ENCODE measurements at places on chromosomes 2 and 18. TPM values are rescaled to one million over a fixed set of nuclear protein-coding genes. Genes with fewer than 3 reads are reported as not detected.
A peak's percentile ranks its signal among the peaks of the same experiment; 100 is the strongest.

Gene DTNA
- 0.73 TPM for total RNA-seq

Gene PSMA8
- 1.2 TPM for total RNA-seq

DNA sequence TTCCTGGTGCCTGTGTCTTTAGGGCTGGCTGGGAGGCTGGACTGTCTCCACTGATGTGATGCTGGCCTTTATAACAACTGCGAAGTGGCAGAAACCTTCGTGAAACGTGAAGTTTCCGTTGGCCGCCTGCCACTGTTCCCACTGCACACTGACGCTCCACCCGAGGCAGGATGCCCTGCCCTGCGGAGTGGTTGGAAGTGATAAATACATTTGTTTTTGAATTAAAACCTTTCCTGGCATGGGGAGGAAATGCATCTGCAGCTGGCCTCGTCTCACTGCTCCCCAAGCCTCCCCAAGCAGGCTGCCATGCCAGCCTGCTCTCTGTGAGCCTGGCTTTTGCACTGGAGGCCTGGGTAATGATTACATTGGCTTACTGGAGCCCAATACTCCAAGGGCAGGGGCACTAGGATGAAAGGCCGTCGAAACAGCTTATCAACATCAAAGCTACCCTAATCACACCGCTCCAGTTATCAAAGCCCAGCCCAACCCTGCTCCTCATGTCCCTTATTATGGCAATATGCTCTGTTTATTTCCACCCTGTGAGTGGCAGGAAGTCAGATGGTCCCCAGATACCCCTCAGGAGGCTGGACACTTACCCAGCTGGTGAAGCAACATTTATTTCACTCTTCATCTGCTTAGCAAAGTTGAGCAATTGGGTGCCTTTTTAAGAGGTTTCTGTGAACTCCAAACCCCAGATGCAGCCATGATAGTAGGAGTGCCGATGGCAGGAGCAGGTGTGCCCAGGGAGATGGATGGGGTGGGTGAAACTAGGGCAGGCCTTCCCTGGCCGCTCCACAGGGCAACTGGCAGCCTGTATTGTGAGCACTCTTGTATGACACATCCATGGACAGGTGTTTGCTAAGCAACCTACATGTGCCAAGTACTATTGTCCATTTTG, 97.4 kb upstream of the ITGA6 start:
- no peak overlapping the region for H3K27ac ChIP-seq
- no peaks in the 10 kb centered on the region for H3K36me3 ChIP-seq
- no peak overlapping the region for H3K4me3 ChIP-seq

DNA sequence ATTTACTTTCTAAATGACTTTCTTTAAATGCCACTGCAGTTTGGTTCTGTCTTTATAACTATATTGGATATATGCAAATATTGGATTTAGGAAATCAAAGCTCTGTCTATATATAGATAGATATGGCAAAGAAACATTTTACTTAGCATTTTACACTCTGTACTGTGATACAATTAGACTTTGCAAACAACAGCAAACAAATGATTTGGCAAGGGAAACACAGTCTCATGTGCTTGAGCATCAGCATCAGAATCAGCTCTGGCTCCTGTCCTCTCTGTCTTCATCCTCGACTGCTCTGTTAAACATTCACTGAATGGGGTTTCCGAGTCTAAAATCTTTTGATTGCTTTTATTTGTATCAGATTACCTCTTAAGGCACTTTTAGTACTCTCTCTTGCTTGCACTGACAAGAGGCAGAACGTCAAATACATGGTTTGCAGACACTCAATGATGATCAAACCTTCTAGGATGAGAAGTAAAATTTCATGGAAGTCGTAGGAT, 176.8 kb upstream of the LRP1B start:
- no peak overlapping the region for H3K27ac ChIP-seq
- H3K36me3 ChIP-seq, result no peaks in the 10 kb centered on the region
- no peaks in the 10 kb centered on the region for H3K4me1 ChIP-seq
- no peak for DNase-seq

Gene SMCHD1
- 100 TPM for total RNA-seq

- H3K4me3 ChIP-seq, result no peak overlapping the region
- H3K27ac ChIP-seq, result no peak overlapping the region
- no peaks in the 10 kb centered on the region for H3K27me3 ChIP-seq
- no peaks in the 10 kb centered on the region for H3K4me1 ChIP-seq
Observed at GRCh38 chr2:201971531-201972228, 62.0 kb upstream of the FZD7 start.

GRCh38 chr18:36095936-36096519, 28.7 kb upstream of the RPRD1A start:
- H3K27me3 ChIP-seq, result peaks cover 24% of the 10 kb centered on the region
- H3K4me3 ChIP-seq, result no peak overlapping the region
- H3K4me1 ChIP-seq, result peaks cover 10% of the 10 kb centered on the region
- no peak overlapping the region for H3K27ac ChIP-seq
- no peaks in the 10 kb centered on the region for H3K36me3 ChIP-seq

GRCh38 chr2:174836377-174836994, 72.2 kb upstream of the CHRNA1 start:
- no peak for DNase-seq
- H3K27me3 ChIP-seq, result peaks cover 3% of the 10 kb centered on the region
- H3K4me1 ChIP-seq, result peaks cover 31% of the 10 kb centered on the region

DNA sequence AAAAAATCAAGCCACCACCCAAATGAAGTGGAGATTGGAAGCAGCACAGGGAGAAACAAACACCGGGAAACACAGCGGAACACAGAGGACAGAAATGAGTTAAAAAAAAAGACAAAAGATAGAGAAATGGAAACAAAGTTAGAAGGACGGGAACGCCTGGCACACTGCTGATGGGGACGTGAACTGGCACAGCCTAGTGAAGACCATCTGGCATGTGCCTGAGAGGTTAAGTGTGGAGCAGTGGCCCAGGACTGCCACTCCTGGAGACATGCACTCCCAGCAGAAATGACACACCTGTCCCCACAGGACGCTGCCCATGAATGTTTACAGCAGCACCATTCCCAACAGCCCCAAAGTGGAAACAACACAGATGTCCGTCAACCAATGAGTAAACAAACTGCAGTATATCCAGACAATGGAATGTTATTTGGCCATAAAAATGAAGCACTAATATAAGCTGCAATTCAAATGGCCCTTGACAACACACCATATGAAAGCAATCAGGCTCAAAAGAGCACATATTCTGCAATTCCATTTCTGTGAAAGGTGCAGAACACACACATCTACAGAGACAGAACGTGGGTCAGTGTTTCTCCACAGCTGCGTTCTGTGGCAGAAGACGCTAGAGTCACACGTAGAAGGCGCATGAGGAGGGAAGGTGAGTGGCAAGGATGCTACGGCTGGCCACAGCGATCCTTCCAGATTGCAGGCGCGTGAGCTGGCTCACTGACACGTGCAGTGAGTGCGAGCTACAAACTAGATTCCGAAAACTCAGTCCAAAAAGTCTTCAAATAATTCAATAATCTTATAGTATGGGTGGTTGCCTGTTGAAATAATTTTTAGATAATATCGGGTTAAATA, 24.6 kb downstream of the THAP4 start:
- no peaks in the 10 kb centered on the region for H3K27me3 ChIP-seq
- peaks cover 21% of the 10 kb centered on the region for H3K4me1 ChIP-seq
- H3K36me3 ChIP-seq, result peaks cover 26% of the 10 kb centered on the region
- DNase-seq, result no peak

- no peak for DNase-seq
- no peak overlapping the region for H3K27ac ChIP-seq
- H3K27me3 ChIP-seq, result no peaks in the 10 kb centered on the region
Observed at GRCh38 chr2:228703152-228703551, 521.7 kb upstream of the SPHKAP start.

- peak overlapping the region; percentile 99 for H3K27ac ChIP-seq
- peaks cover 33% of the 10 kb centered on the region for H3K4me1 ChIP-seq
- no peak for DNase-seq
Observed at GRCh38 chr2:219230059-219230540, 494 bp downstream of the ANKZF1 start.

GRCh38 chr2:9652898-9653479, 22.2 kb upstream of the YWHAQ start:
- H3K4me1 ChIP-seq, result peaks cover 59% of the 10 kb centered on the region
- H3K27me3 ChIP-seq, result no peaks in the 10 kb centered on the region
- H3K36me3 ChIP-seq, result peaks cover 7% of the 10 kb centered on the region
- no peak overlapping the region for H3K4me3 ChIP-seq

- DNase-seq, result no peak
- no peaks in the 10 kb centered on the region for H3K27me3 ChIP-seq
- H3K36me3 ChIP-seq, result no peaks in the 10 kb centered on the region
- no peak overlapping the region for H3K27ac ChIP-seq
Observed at GRCh38 chr18:68402784-68403183, 312.1 kb downstream of the TMX3 start.

DNA sequence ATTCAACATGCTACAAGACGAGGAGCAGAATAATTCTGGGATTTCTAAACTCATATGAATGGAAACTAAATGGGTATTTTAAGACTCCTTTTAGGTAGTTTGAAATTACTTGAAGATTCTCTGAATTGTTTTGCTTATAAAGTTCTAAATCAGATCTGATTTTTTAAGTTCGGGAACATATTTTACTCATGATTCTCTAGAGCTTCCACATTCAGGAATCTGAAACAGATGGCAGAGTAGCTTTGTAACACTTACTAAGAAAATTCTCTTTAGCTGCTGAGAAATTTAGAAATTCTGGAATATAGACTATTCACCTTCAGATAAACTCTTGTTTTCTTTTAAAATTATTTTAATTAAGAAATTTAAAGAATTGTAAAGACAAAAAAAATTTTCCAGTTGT, 13.7 kb downstream of the RBBP8 start:
- no peaks in the 10 kb centered on the region for H3K27me3 ChIP-seq
- no peak for DNase-seq
- peaks cover 56% of the 10 kb centered on the region for H3K36me3 ChIP-seq
- peaks cover 2% of the 10 kb centered on the region for H3K4me1 ChIP-seq

Gene MROH2A
- not detected for total RNA-seq

DNA sequence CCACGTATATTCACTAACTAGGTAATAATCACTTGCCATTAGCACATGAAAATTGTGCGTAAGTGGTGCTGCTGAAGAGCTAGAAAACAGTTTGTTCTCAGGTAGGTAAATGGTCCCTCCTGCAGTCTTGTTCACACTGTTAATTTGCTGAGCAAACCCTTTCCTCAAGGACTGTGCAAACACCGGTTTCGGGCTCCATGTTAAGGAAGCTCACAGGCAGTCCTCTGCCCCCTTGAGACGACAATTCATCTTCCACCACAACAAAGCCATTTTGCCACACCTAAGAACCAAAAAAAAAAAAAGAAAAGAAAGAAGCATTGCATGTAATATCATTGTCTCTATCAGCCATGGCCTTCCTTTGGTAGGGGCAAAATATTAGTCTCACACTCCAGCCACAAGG, 193.9 kb downstream of the BCL11A start:
- no peak overlapping the region for H3K27ac ChIP-seq
- DNase-seq, result no peak
- H3K36me3 ChIP-seq, result no peaks in the 10 kb centered on the region

DNA sequence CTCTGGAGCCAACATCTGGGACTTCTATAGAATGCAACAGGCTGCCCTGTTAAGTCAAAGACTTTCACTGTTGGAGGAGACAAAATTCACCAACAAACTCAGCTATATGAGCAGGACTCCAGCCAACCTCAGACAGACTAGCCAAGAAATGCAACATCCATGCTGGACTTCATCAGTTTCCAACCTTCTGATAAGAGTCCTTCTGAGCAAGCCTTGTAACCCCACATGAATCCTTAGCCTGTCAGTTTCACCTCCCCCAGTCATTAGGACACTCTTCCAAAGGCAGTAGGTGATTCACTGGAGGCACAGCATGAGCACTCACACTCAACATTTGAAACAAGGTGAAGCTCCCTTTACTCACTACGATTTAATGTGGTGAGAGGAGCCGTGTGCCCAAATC, 5.8 kb downstream of the TBC1D8 start:
- no peaks in the 10 kb centered on the region for H3K36me3 ChIP-seq
- peaks cover 51% of the 10 kb centered on the region for H3K27me3 ChIP-seq
- no peak overlapping the region for H3K27ac ChIP-seq
- no peak for DNase-seq
- no peak overlapping the region for H3K4me3 ChIP-seq

GRCh38 chr2:197515315-197515738, 539 bp upstream of the MOB4 start:
- no peaks in the 10 kb centered on the region for H3K27me3 ChIP-seq
- peak overlapping the region; percentile 84 for H3K27ac ChIP-seq
- H3K4me3 ChIP-seq, result peak overlapping the region; percentile 99
- peaks cover 18% of the 10 kb centered on the region for H3K4me1 ChIP-seq
- H3K36me3 ChIP-seq, result peaks cover 20% of the 10 kb centered on the region
- no peak for DNase-seq

DNA sequence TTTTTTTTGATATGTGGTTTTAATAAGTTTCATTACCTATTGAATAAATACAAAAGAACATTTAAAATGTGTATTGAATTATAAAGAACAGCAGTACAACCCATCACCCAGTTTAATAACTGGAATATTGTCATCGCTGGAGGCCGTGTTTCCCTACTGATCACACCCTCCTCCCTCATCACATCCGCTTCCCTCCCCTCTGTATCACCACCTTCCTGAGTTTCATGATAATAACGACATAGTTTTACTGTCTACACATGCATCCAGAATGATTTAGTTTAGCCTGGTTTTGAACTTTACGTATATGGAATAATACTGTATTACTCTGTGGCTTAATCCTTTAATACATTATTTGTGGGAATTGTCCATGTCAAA, 2.1 kb downstream of the SERPINB8 start:
- peak overlapping the region; percentile 90 for H3K4me3 ChIP-seq
- no peaks in the 10 kb centered on the region for H3K27me3 ChIP-seq
- DNase-seq, result no peak

Gene L3MBTL4
- 0.11 TPM for total RNA-seq

Gene PRSS56
- not detected for total RNA-seq

Gene LDLRAD4
- 32.7 TPM for total RNA-seq

DNA sequence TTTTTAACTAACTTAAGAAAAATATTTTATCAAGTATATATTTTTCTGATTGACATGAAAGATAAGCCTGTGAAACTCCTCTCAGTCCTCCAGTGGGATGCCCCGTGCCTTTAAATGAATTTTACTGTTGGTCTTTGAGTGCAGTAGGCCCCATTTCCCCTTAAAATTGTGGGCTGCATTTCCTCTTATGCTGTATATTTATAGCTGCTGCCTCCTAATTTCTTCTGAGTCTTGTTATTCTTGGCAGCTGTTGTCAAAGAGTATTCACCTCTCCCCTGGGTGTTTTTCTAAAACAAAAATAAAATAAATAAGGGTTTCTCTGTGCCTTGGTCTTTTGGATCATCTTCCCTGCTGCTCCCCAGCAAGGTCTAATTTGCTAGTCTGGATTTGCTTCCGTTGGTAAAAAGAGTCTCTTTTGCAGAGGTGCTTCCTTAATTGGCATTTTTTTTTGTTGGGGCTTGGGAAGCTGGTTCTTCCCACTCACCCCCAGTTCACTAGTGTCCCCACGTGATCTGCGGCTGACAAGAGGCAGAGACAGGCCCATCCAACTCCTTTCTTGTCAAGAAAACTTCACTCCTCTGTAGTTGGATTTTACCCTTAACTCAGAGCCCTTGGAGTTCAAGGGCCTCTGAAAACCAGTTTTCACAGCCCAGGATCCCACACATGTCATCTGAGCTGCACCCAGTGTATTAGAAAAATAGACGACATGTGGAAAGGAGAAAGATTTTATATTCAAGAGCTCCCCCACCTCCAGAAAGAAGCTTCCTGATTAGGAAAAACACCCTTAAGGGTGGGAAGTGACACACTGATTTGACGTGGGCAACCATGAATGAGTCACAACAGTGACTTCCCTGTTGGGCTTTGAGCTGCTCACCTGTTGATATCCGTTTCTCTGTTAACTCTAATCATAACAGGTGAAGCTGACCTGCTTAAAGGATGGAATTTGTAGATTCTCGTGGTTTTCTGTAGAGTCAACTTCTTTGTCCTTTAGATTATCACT, 431.5 kb downstream of the DCDC2C start:
- H3K27ac ChIP-seq, result no peak overlapping the region
- H3K4me3 ChIP-seq, result no peak overlapping the region
- no peaks in the 10 kb centered on the region for H3K36me3 ChIP-seq
- H3K27me3 ChIP-seq, result no peaks in the 10 kb centered on the region
- DNase-seq, result no peak

Gene ZEB2
- total RNA-seq, result 53.2 TPM

Measured in activated T-helper 2 cell treated with anti-CD3 and anti-CD28 coated beads, Interferon-gamma antibody, Interleukin-2, Interleukin-4, amounts not matched to agents 10 μg/mL and 5 μg/mL and 100 μg/mL, durations not matched to agents 14 hours and 24 hours and 36 hours (primary cell).